ENCODE measurements at places on chromosomes 12 and 14. TPM values are rescaled to one million over a fixed set of nuclear protein-coding genes. Genes with fewer than 3 reads are reported as not detected.

C1QL4 gene
- total RNA-seq = 0.13 TPM

CPNE6 gene
- not detected for total RNA-seq

KLRC1 gene
- not detected for total RNA-seq

NEK9 gene
- 42.7 TPM for total RNA-seq

PPHLN1 gene
- total RNA-seq = 123 TPM

ZNF219 gene
- 5.2 TPM for total RNA-seq

FAIM2 gene
- not detected for total RNA-seq

SPTLC2 gene
- 76.1 TPM for total RNA-seq

P3H3 gene
- 68.3 TPM for total RNA-seq

ACOT4 gene
- 0.66 TPM for total RNA-seq

PLA2G1B gene
- total RNA-seq = not detected

LRRC10 gene
- total RNA-seq = not detected

SDR9C7 gene
- not detected for total RNA-seq

SPIC gene
- total RNA-seq = not detected

NFATC4 gene
- 20.2 TPM for total RNA-seq

All from thoracic aorta endothelial cell (primary cell).